ENCODE measurements at places on chromosomes 1 and 21.

GRCh38 chr1:147502760-147503159 lies 38.5 kb upstream of the BCL9 start:
- DNase-seq = no peak

DNA sequence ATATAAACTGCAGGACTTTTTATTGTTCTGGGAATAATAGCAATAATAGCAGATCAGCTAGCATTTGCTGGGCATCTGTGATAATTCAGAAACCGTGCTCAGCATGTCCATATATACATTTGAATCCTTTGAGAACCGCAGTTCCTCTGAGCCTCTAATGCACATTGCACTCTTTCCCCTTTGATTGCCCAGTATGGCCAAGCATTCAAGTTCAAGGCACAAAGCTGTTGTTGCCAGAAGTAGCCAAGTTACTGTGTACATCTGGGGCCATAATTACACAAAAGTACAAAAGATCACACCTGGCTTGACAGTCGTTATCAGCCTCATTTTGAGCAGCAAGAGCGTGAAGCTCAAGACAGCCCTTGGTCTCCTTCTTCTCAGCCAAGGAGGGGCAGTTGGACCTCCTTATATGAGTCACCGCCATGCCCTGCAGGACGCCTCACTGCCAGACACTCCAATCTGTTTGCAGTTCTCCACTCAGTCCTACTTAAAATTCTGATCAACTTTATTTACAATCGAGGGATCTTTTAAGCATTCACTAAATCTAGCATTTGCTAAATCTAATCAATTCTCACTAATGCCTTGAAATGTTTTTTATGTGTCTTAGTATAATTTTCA lies 216.0 kb downstream of the SLC35F3 start:
- DNase-seq = no peak

GRCh38 chr1:15090373-15090772 lies 63.2 kb upstream of the TMEM51 start:
- DNase-seq = no peak

DNA sequence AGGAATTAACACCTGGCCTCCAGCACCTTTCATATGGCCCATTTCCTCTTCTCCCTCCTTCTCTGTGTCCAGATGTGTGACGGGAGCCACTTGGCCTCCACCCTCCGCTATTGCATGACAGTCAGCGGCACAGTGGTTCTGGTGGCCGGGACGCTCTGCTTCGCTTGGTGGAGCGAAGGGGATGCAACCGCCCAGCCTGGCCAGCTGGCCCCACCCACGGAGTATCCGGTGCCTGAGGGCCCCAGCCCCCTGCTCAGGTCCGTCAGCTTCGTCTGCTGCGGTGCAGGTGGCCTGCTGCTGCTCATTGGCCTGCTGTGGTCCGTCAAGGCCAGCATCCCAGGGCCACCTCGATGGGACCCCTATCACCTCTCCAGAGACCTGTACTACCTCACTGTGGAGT lies 5.6 kb downstream of the TMEM61 start:
- DNase-seq = no peak

DNA sequence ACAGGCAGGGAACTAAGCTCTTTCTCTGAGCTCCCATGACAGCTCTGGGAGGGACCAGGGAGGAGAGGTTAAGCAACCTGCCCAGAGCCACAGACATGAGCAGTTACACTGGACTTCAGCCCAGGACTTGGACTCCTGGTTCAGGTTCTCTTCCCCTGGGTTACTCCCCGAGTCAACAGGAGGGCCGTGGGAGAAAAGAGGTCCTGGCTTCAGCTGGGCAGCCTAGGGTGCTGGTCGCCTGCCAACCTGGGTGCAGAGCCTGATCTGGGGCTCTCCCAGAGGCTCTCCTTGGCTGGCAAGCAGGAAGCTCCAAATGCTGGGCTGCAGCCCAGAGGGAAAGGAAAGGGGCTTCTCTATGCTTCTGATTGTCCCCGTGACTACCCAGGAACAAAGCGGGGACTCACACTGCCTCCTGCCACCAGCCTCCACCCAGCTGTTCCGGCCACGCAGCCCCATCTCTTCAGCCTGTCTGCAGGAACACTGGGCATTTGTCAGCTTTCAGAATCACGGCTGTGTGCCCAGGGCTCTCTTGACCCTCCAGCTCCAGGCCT lies 141.8 kb downstream of the HIVEP3 start:
- DNase-seq = no peak

Measured in sciatic nerve (tissue), 2 donors.